Regular cardiac myocyte (primary cell): ENCODE measurements at places on chromosomes 4 and X. TPM values are rescaled to one million over a fixed set of nuclear protein-coding genes. Genes with fewer than 3 reads are reported as not detected.

MND1 gene
- total RNA-seq = 1.4 and 10.2 TPM in 2 replicates

DOK7 gene
- total RNA-seq = under 0.01 TPM in 2 replicates

RASGEF1B gene
- 1.2 and 1.4 TPM in 2 replicates for total RNA-seq

NSUN7 gene
- total RNA-seq = under 0.01 TPM in 1 of 2 replicates, not detected in the other

FRMPD3 gene
- under 0.01 TPM in 2 replicates for total RNA-seq
